ENCODE measurements at places on chromosomes 5 and 9.

DNA sequence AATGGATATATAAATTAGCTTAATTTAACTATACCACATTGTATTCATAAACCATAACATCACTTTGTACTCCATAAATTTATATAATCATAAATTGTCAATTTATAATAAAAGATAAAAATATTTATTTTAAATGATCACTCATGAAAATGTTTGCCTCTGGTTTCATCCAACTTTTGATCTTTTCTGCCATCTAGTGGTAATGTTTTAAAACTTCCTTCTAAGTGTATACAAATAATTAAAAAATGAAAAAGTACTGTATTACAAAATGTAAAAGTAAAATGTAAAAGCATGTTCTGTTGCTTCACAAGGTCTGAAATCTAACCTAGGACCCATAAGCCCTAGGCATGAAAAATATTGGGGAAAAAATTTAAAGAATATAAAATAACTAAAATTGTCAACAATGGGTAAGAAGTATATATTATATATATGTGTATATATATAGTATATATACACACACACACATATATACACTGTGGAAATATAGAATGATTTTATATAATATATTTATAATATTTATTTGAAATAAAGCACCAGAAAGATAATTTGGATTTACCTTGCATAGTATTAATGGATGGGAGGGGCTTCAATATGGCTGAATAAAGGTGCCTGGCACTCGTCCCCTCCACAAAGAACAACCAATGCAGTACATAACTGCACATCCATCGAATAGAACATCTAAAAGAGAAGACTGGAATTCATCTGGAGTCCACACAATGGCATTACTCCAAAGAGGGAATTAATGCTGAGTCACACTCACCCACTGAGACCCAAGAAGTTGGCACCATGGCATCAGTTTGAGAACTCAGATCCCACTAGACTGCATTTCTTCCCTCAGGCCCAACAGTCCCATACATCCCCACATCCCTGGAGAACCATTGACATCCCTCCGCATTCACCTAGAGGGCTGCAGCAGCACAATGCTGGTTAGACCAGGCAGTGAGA, 32.5 kb downstream of the ANXA1 start:
- no peak for DNase-seq

DNA sequence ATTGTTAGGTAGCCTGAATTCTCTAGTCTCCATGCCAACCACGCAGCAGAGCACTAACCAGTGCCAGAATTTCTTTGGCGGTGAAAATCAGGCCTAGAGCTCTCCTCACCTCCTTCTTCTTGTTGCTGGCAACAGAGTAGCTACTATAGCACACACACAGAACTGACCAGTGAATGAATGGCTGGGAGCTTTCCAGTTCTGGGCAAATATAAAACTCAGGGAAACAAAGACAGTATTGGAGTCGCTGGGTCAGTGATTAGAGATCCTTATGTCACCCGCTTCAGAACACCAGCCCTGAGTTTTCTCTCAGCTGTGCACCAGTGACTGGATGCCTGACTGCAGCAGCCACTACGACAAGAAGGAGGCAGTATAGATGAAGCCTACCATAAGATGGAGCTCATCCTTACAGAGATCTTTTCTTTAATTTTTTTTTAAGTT, 26.9 kb upstream of the FEM1C start:
- no peak for DNase-seq

DNA sequence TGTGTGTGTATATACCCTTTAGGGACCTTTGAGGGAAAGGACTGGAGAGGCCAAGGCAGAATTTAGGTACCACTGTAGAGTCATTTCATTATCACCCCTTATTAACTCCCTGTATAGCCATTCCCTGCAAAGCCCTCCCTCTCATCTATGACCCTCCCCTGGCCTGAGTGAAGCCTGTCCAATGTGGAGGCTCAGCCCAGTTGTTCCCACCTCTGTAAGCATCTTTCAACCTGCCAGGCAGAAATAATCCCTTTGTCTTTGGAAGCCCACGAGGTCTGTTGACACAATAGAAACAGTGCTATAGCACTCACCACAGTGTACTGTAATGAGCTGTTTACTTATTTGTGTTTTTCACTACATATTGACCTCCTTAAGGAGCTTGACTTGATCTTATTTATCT, 88.5 kb upstream of the SEMA6A start:
- no peak for DNase-seq

DNA sequence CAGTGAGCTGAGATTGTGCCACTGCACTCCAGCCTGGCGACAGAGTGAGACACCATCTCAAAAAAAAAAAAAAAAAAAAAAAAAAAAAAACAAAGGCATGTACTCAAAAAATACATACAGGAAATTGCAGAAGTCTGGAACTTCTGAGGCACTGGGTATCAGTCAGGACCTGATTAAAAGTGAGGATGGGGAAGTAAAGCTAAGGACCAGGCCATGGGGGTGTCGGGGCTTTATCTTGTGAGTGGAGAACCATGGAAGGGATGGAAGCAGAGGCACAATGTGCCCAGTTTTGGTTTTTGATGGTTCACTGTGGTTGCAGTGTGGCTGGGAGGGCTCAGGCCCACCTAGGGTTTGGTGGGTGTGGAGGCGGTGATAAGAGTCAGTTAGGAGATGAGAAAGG, 212.7 kb upstream of the PIK3R1 start:
- no peak for DNase-seq

- DNase-seq, result no peak
These were observed 134.6 kb downstream of the DNAH5 start for GRCh38 chr5:13809921-13810320.

DNA sequence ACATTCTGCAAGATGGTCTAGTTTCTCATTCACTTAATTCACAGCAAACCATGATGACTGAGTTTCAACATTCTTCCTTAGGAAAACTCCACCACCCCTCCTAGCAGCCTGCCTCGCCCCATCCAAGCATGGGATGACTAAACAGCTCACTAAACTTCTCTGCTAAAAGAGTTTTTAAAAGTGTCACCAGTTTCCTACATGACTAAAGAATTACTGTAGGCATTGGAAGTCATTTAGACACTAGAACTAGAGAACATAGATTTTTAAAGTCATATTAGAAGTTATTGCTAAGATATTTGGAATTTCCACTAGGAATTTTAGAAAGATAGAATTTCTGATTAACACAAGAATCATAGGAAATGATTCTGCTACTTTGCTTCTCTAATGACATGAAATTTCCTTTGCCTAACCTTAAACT, 5.5 kb upstream of the ESM1 start:
- DNase-seq, result no peak

DNA sequence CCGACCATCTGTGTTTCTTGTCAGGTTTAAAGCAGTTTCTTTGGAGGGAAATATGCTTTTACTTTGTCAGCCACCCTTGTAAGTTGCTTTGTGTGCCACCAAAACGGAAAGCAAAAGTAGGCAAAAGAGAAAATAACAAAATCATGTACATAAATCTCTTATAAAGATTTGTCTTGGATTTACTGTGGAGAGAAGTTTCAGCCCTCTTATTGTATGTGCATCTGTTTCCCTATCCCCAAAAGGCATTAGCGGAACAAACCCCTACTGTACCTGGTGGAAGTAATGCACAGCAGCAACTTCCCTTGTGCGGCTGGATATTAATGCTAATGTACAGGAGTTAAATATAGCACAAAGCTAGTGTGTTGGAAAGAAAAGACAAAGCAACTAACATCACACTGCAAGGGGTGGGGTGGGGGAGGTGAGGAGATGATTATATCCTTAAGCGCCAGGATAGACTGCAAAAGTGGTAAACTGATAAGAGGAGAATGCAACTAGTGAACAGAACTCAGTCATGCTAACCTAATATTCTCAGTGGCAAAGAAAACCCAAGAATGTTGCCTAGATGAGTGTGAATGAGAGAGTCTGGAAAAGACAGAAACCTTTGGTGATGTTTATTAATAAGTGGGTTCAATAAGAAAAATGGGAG, 396.5 kb upstream of the MEF2C start:
- no peak for DNase-seq

DNA sequence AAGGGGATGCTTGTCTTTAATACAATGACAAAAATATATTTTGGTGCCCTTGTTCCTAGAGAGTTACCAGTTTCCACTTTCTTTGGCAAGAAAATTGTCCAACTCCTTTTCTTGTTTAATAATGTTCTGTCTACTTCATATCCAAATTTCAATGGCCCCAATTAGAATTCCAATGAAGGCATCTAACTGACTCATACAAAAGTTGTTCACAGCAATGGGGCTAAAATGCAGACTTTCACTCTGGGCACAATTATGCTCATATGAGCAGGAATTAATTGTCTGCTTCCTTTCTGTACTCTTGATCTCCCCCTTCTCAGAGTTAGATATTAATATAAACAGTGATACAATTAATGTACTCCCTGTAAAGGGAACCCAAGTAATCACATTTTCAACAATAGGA, 42.1 kb upstream of the ZNF622 start:
- no peak for DNase-seq

- DNase-seq, result no peak
These were observed 34.1 kb upstream of the NR4A3 start for GRCh38 chr9:99787556-99787955.

DNA sequence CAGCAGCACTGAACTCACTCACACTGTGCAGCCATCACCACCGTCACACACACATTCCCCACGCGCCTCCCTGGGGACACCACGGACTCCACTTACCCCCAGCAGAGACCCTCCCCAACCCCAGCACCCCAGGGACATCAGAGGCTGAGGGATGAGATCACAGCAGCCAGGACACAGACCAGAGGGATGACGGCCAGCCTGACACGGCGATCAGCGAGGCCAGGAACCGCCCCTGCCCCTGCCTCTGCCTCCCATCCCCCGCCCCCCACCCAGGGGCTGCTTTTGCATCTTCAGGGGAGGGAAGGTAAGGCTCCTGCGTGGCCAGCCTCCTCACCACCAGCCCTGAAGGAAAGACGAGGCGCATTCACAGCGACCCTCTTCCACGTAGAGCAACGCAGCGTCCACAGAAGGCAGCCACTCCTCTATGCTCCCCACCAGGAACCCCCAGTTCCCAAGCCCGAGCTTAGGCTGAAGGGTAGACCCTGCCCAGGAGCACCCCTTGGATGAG, 104.5 kb downstream of the VAV2 start:
- no peak for DNase-seq

DNA sequence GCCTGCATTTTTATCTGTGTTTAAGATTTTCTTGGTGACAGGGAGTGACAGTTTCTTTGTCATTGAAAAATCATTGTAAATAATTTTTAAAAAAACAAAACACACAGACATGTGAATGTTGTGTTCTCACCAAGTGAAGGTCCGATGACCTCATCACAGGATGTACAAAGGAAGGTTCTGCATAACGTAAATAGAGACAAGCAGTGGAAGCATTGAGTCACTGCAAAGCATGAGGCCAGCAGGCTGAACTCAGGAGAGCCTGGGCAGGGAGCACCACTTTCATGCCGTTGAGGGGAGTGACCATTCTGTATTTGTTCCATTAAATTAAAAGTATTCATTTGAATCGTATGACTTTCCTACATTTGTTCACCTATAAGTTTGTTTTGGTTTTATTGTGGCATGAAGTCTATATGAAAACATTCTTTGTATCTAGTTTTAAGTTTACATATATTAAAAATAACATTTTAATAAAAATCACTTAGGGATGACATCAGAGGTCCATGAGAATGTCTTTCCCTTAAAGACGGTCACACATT, 70.4 kb upstream of the TLE1 start:
- no peak for DNase-seq

GRCh38 chr5:22473886-22474285, 379.3 kb downstream of the CDH12 start:
- no peak for DNase-seq

GRCh38 chr5:154333016-154333415, 112.8 kb upstream of the SAP30L start:
- DNase-seq, result no peak

- no peak for DNase-seq
These were observed 98.7 kb downstream of the EPB41L4A start for GRCh38 chr5:112320408-112320807.

DNA sequence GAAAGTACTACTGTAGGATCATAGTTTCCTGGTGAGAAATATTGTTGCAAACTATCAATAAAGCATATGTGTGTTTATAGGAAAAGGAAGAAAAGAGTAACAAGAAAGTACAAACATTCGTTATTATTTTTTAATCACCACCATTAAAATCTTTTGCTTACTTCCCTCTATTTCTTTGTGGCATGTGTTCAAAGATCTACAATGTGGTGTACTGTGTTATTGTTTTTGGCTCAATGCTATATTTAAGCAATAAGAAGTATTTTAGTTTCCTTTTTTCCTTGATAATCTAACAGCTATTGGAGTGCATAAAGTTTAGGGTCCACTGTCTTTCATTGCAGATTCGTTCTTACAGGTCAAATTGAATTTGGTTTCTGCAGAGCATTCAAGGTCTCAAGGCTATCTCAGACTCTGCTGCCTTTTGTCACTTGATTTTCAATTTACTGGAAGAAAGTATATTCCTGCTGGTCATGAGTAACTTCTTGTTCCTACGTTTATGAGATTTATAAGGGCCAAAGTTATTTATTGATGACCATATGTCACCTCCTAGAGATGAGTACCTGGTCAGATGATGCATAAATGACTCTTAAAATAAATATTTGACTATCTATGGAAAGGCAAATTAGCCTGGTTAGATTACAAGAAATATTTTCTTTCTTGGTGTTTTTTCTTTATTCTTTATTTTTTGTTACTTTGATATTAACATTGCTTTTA, 323.0 kb downstream of the TMEM167A start:
- no peak for DNase-seq

GRCh38 chr5:179918742-179919486, 11.2 kb upstream of the TBC1D9B start:
- no peak for DNase-seq

DNA sequence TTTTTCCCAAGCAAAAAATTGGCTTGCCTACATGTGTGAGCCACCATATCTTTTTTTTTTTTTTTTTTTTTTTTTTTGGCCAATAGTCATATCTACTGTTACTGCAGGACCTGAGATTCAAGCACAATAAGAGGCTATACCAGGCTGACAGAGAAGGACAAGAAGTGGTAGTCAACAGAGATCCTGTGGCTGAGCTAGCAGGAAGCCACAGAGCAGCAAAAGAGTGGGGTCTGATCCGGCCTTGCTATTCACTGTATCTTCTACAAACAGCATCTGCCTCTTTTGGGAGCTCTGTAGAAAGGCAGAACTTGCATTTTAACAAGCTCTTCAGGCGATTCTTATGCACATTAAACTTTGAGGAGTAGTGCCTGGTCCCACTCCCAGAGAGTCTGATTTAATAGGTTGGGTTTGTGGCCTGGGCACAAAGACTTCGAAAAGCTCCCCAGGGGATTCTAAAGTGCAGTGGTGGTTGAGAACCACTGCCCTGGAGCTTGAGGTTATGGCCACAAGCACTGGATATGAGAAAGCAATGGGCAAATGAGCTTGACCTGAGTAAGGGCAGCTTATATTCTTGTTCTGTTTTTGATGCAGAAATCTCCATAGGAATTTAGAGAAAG, 162.8 kb downstream of the PIK3R1 start:
- no peak for DNase-seq

GRCh38 chr5:108437425-108437824, 55.5 kb upstream of the FBXL17 start:
- no peak for DNase-seq
